MG63 (cell line): ENCODE measurements at places on chromosomes 5 and 9. TPM values are rescaled to one million over a fixed set of nuclear protein-coding genes. Genes with fewer than 3 reads are reported as not detected.

Gene HAND1
- total RNA-seq: 2.3 and 7.4 TPM in 2 replicates

Gene TOR2A
- total RNA-seq: 5.8 and 18.7 TPM in 2 replicates

Gene THBS4
- 0.10 and 0.89 TPM in 2 replicates for total RNA-seq

Gene PCDHB10
- 0.10 TPM in 1 of 2 replicates, not detected in the other for total RNA-seq

Gene HMCN2
- 0.20 TPM in 1 of 2 replicates, not detected in the other for total RNA-seq
